Activated naive CD4-positive, alpha-beta T cell treated with anti-CD3 and anti-CD28 coated beads, Interleukin-2, amount 10 ng/mL, durations not matched to agents 7 days and 5 days (primary cell): ENCODE measurements at places on chromosomes 2 and 18.

GRCh38 chr2:20666005-20666303 lies 990 bp upstream of the GDF7 start:
- peaks cover 12% of the 10 kb centered on the region for H3K4me1 ChIP-seq
- peaks cover 2% of the 10 kb centered on the region for H3K36me3 ChIP-seq
- no peak for DNase-seq
- no peak overlapping the region for H3K27ac ChIP-seq
- H3K4me3 ChIP-seq = peak overlapping the region; percentile 68
- peaks cover 96% of the 10 kb centered on the region for H3K27me3 ChIP-seq

GRCh38 chr2:189763908-189764661 lies 1.5 kb upstream of the OSGEPL1 start:
- H3K27ac ChIP-seq = peak overlapping the region; percentile 45
- peaks cover 17% of the 10 kb centered on the region for H3K36me3 ChIP-seq
- H3K4me1 ChIP-seq = peaks cover 20% of the 10 kb centered on the region
- no peak for DNase-seq
- H3K4me3 ChIP-seq = peak overlapping the region; percentile 32

- H3K36me3 ChIP-seq = no peaks in the 10 kb centered on the region
- H3K4me1 ChIP-seq = peaks cover 5% of the 10 kb centered on the region
- peak overlapping the region; percentile 42 for H3K27ac ChIP-seq
- DNase-seq = no peak
- peak overlapping the region; percentile 35 for H3K4me3 ChIP-seq
Observed at GRCh38 chr2:68318914-68319397, 793 bp downstream of the CNRIP1 start.

DNA sequence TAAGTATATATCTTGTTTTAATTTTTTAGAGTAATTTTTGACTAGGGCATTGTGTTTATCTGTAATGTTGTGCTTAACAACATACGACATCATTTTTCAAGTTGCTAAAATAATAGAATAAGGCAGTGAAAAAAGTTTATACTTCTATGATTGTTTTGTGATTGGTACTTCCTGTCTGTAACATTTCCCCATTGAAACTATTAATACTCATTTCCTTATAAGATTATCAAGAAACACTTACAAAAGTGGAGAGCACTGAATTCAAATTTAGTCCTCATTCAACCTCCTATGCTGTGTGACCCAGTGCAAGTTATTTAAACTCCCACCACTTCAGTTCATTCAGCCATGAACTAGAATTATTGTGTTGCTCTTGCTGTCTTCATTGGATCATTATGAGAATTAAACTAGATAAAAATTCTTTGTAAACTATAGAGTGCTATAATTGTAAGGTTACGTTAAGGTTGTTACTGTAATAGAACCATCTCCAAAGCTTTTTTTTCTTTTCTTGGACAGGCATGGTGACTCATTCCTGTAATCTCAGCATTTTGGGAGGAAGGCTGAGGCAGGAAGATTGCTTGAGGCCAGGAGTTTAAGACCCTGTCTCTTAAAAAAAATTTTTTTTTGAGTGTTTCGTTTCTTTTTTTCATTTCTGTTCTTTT lies 2.8 kb downstream of the ETAA1 start:
- peaks cover 24% of the 10 kb centered on the region for H3K36me3 ChIP-seq
- peaks cover 4% of the 10 kb centered on the region for H3K27me3 ChIP-seq
- peaks cover 21% of the 10 kb centered on the region for H3K4me1 ChIP-seq
- no peak overlapping the region for H3K4me3 ChIP-seq

GRCh38 chr18:48029296-48029986 lies 99.0 kb upstream of the SMAD2 start:
- no peaks in the 10 kb centered on the region for H3K36me3 ChIP-seq
- H3K27me3 ChIP-seq = peaks cover 8% of the 10 kb centered on the region
- H3K4me1 ChIP-seq = no peaks in the 10 kb centered on the region
